ENCODE measurements at places on chromosomes 16 and 17. TPM values are rescaled to one million over a fixed set of nuclear protein-coding genes. Genes with fewer than 3 reads are reported as not detected.

DNA sequence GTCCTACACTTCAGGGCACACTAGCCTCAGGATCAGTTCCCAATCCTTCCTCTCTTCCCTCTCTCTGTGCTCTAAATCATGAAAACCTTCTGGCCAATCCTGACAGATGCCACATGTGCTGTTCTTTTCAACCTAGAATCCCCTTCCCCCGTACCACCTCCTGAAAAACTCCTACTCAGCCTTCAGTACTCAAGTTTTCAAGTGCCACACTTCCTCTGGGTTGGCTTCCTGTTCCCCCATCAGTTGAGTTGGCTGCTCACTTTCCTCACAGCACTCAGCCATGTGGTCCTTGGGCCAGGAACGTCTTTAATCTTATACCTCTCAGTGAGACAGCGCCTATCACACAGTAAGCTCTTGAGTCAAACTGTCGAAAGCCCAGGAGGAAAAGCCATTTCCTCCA is 3.3 kb downstream of the ASPHD1 start:
- DNase-seq: no peak

- DNase-seq: peak; percentile 78
These were observed 173.1 kb upstream of the IRX3 start for GRCh38 chr16:54459509-54460262.

- DNase-seq: peak; percentile 90
These were observed 88.0 kb upstream of the RPRML start for GRCh38 chr17:47066841-47067682.

DNA sequence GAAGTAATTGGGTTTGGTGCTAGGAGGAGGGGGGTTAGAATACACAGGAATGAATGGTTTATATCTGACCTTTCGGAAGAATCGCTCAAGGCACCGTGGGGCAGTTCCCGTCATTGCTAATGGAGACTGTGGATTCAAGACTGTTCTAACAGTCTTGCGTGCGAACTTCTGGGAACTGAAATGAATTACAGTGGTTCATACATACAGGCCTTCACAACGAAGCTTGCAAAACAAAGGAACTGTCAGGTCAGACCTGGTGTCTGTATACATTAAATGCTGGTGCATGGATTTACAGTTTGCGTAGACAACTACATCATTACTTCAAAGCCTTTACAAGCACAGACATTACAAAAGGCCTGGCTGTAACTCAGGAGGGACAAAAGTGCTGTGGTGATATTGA is 983.9 kb downstream of the CDH11 start:
- DNase-seq: peak; percentile 75

DNA sequence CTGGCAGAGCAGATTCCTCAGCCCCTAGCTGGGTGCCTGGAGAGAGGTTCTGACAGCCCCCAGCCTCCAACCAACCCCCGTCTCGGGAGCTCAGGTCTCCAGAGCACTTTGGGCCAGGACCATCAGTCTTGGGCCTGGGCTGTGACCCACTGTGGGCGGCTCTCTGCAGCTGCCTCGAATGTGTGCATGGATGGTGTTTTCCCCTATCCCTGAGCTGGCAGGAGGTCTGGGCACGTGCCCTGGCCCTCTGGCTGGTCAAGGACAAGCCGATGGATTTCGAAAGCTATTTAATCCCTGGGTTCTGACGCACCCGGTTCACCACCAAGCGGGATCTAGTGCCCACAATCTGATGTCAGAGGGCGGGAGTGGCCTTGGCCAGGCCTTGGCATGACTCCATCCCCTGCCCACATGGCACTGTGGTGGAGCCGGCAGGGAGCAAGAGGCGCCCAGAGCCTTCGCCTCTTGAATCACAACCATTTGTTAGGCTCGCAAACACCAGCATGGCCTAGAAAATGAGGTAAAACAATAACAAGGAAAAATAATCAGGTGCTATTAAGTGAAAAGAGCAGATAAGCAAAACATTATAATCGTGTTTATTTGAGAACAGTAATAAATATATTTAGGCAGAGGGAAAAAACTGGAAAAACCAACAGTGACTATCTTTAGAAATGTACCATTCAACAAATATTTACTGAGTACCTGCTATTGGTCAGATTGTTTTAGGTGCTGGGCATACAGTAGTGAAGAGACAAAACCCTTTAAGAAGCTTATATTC is 69.3 kb upstream of the TOB1 start:
- peak; percentile 93 for DNase-seq

GRCh38 chr16:24988593-24989338 is 26.4 kb downstream of the ARHGAP17 start:
- peak; percentile 64 for DNase-seq

- peak; percentile 51 for DNase-seq
These were observed 963 bp upstream of the APRT start for GRCh38 chr16:88812513-88813268.

GRCh38 chr16:31868691-31869167 is 4.9 kb upstream of the ZNF267 start:
- DNase-seq: peak; percentile 63

GRCh38 chr17:40552806-40553693 is 12.2 kb downstream of the CCR7 start:
- no peak for DNase-seq

GRCh38 chr16:79327836-79328235 is 272.7 kb downstream of the MAF start:
- no peak for DNase-seq

GRCh38 chr16:86848821-86849220 is 270.5 kb downstream of the FOXL1 start:
- peak; percentile 51 for DNase-seq

DNA sequence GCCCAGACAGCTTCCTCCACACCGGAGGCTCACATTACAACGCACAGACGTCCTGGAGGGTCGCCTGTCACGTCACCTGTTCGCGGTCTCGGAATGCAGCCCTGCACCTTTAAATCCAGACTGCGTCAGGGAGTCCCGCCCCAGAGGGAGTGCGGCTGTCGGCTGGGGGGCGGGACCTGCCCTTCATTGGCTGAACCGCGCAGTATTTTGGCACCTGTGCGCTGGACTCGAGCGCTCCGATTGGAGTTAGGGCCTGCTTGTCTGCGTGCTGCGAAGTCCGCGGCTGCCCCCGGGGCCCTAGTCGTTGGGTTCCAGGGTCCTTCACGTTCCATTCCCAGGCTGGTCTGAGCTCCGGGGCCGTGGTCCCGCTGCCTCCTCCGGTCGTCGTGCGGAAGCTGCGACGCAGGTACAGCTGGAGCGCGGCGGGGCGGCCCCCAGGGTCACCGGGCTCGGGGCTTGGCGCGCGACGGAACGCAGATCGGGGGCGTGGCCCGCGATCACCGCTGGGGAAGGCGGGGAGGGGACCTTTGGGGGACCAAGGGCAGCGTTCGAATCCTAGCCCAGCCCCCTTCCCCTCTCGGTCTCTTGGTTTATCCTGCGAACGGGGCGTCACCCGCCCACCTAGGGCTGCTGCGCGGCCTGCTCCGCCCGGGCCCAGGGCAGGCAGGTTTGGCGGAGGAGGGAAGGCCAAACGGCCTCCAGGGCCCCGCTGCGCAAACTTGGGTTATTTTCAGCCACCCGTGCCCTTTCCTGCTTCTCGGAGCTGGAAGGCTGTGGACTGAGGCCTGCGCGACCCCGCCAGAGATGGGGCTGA is at the start of gene MIEF2:
MIEF2 (plus strand) TSS at position 331 of the 814 bp plus-strand sequence. CDS start 2,059 bp downstream, outside the sequence.
- DNase-seq: peak; percentile 90

GRCh38 chr17:57677301-57677700 is 67.8 kb downstream of the CCDC182 start:
- DNase-seq: no peak

- peak; percentile 25 for DNase-seq
These were observed 70.2 kb downstream of the SPAG9 start for GRCh38 chr17:51050291-51051033.

DNA sequence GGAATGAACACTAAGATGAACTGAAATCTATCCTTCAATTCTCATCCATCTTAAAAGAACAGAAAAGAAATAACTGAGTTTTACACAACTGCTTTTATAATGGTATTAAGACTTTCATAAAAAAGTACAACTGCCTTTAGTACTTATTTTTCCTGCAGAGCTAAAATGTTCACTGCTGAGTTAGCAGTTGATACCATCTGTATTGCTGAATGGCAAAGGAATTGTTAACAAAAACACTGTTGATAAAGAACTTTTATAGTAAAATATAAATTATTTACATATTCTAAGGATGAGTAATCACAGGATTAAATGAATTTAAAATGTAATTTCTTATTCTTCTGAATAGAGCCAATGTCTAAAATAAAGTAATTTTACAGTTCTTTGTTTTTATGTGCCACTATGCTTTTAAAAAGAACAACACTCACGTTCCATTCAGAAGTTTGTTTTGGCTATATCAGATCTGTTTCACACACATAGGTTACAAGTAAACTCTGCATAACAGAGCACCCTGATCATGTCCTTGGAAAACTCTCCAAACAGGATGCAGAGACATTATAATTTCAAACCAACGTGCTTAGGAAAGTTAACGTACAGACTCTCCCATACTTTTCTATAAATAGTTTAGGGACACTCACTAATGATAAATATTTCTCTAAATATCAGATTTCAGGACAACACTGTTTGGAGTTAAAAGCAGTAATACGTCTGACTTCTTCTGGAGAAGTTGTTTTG is 151.1 kb downstream of the ITFG1 start:
- no peak for DNase-seq

DNA sequence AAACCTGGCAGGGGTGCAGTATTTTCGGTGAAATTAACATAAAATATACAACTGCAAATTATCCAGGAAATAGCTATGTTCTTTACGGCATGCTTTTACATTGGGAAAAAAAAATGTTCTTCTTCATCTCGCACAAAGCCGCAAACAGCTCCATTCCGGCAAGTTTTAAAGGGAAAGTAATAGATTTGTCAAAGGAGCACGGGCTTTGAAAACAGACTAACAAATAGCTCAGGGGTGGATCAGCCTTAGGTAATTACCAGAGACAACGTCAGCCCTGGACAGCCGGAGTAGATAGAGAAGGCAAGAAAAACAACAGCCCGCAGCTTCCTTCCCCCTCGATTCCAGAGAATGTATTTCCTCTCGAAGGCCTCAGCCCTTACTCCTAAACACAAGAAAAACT is 222.5 kb downstream of the C16orf78 start:
- DNase-seq: no peak

DNA sequence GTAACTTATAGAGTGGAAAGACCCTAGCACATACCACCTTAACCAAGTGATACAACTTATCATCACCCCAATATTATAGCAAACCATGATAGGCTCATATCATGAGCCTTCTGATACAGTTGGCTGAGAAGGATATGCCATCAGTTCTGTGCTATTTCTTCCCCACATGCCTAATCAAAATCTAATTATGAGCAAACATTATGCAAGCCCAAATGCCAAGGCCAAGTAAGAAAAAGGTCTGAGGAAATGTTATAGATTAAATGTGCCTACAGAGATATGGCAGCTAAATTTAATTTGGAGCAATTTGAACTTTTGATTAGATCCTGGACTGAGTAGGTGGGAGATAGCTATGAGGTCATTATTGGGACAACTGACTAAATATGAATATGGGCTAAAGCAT is 225.9 kb upstream of the PMFBP1 start:
- no peak for DNase-seq

- DNase-seq: no peak
These were observed 767 bp downstream of the ATP2C2 start for GRCh38 chr16:84369105-84369504.

GRCh38 chr17:37174205-37174604 is 201.6 kb upstream of the C17orf78 start:
- DNase-seq: no peak

DNA sequence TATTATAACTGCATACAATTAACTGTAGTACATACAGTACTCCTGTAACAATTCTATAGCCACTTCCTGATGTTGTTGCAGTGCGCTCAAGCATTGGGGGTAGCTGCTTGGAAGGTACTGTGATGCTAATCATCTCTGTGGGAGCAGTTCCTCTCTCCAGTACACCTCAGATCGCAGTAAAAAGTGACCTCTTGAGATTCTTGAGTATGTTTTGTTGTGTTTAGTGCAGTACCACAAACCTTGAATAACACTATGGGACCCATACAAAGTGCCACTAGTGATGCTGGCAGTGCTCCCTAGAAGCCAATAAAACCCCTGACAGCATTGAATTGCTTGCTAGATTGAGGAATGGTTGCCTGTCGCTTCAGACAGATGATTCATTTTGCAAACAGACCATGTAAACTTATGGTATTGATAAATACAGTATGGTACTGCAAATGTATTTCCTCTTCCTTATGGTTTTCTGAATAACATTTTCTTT is 193.0 kb downstream of the SPECC1 start:
- no peak for DNase-seq

DNA sequence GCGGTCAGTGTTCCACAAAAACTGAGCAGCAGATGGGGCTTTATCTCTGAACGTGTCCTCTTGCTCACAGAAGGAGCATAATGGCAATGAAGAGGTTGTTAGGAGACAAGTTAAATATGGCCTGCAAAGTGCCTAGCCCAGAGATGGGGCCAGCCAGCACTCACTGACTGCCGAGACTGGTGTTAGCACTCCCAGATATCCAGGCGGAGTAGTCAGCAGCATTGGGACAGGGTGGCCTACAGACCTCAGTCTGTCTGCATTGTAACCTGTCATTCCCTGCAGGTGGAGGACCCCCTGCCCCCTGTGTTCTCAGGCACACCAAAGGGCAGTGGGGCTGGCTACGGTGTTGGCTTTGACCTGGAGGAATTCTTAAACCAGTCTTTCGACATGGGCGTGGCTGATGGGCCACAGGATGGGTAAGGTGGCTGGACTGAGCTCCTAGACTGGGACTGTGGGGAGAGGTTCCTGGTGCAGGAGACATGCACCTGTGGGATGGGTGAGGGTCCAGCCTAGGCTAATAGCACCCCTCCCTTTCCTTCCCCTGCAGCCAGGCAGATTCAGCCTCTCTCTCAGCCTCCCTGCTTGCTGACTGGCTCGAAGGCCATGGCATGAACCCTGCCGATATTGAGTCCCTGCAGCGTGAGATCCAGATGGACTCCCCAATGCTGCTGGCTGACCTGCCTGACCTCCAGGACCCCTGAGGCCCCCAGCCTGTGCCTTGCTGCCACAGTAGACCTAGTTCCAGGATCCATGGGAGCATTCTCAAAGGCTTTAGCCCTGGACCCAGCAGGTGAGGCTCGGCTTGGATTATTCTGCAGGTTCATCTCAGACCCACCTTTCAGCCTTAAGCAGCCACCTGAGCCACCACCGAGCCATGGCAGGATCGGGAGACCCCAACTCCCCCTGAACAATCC is 4.2 kb downstream of the MFAP4 start:
- no peak for DNase-seq

DNA sequence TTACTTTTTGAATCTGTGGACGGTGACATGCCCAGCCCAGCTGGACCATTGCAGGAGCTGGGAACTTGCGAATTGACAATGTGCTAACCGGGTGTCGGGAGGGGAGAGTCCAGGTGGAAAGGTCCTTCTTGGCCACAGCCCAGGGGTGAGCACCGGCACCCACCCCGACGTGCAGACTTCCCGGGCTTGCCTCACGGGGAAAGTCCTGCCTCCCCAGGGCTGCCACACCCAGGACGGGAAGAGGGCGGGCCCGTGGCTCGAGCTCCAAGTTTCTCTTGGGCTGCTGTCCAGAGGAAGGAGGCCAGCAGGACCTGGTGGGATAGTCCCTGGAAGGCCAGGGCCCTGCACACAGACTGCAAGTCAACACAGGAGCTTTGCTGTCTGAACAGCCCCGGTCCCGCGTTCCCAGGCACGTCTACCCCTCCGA is 17.7 kb downstream of the CARD14 start:
- DNase-seq: peak; percentile 34

Gene PLXDC1
- 1.4 TPM for total RNA-seq

Gene SCARF1
- 0.20 TPM for total RNA-seq

Gene KRTAP1-1
- total RNA-seq: not detected

Gene EPOP
- 1.8 TPM for total RNA-seq

Gene SLC6A2
- not detected for total RNA-seq

Gene CLTC
- total RNA-seq: 286 TPM

Gene CMTM2
- not detected for total RNA-seq

Gene TXNDC17
- 340 TPM for total RNA-seq
